ENCODE measurements at places on chromosomes 3 and 15.
A peak's percentile ranks its signal among the peaks of the same experiment; 100 is the strongest.

- no peak for DNase-seq
Observed at GRCh38 chr15:57237676-57238075, 138.6 kb upstream of the CGNL1 start.

- no peak for DNase-seq
Observed at GRCh38 chr3:170057550-170057949, 19.8 kb downstream of the GPR160 start.

DNA sequence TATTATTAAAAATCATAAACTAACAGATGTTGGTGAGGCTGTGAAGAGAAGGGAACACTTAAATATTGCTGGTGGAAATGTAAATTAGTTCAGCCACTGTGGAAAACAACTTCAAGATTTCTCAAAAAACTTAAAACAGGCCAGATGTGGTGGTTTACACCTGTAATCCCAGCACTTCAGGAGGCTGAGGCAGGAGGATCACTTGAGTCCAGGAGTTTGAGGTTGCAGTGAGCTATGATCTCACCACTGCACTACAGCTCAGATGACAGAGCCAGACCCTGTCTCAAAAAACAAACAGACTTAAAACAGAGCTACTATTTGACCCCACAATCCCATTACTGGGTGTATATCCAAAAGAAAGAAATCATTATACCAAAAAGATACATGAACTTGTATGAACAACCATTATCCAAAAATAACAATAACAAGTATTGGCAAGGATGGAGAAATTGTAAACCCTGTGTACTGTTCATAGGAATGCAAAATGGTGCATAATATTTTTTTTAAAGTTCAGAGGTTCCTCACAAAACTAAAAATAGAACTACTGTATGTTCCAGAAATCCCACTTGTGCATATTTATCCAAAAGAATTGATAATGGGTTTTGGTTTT lies 25.5 kb downstream of the ZNF148 start:
- DNase-seq = no peak

DNA sequence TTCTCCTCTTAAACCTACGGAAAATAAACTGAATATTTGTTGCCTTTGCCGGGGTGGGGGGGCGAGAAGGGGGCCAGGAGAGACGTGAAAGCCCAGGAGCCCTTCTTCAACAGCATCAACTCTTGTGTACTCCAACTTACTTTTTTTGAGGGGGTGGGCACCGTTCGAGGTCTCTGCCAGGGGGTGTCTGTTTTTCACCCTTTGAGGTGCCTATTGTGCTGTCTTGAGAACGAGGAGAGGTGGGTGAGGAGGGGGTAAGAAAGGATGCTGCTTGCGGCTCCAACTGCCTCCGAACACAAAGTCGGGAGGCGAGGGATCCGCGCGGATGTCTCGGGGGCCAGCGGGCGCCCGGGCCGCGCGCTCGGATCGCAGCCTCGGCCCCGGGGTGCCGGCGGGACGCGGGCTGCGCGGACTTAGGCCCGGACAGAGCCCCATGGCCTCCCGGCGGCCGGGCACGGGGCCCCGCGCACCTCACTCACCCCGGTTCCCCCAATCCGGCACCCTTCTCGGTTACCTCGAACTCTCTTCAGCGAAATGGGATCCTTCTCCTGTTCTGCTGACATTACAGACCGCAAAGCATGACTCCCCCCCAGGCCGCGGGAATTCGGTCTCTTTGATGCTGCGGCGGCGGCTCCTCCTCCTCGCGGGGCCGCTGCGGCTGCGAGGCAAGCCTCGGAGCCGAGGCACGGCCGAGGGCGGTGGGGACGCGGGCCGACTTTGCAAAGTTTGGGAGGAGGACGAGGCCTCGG lies 650 bp downstream of the PYGO1 start:
- peak; percentile 33 for DNase-seq

DNA sequence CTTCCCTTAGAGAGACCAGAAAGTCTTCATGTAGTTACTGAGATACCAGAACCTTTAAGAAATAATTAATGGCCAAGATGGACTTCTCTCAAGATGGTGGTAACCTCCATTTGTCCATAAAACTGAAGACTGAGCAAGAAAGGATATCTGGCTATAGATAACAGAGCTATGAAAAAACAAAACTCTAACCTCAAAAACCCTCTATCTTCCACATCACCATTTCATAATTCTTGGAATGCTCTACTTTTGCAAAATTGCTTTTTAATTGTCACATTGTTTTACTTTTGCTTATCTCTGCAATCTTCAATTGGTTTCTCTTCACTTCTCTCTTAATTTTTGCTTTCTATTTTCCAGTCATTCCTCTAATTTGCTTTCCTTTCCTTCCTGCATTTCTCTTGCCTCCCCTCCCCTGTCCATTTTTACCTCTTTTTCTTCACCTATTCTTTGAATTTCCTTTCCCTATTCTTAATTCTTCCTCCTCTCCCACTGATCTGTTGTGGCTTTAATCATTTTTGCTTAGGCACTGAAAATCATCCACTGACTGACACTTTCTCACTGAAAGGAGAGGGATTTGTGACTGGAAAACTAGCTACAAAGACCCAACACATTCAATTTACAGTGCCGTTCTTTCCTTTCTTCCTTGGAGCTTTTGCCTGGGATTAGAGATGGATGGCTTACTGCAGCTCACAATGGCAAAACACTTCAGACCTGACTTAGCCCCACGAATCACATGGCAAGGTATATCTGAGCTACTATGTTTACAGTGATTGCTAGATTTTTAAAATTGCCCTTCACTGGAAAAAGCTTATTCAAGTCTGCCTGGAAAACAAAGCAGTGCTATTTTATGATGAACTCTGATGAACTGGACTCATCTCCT lies 242.8 kb downstream of the CHST2 start:
- DNase-seq = no peak

GRCh38 chr3:119349354-119350041 lies 55.3 kb downstream of the ARHGAP31 start:
- DNase-seq = no peak

- no peak for DNase-seq
Observed at GRCh38 chr3:97823046-97824004, 1.5 kb downstream of the CRYBG3 start.

DNA sequence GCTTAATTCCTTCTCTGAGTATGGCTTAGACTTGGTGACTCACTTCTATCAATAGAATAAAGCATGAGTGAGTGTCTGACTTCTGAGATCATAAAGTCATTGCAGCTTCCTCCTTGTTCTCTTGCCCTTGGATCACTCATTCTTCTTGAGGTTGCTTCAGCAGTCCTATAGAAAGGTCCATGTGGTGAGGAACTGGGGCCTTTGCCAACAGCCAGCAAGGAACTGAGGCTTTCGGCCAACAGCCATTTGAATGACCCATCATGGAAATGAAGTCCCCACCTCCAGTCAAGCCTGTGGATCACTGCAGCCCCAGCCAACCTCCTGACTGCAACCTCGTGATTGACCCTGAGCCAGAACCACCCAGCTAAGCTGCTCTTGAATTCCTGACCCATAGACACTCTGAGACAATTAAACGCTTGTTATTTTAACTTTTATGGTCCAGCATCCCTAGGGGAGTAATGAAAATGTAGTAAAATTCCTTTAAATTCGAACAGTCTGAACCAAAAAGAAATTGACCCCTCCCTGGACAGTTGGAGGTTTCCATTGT lies 84.5 kb downstream of the WDR76 start:
- no peak for DNase-seq

DNA sequence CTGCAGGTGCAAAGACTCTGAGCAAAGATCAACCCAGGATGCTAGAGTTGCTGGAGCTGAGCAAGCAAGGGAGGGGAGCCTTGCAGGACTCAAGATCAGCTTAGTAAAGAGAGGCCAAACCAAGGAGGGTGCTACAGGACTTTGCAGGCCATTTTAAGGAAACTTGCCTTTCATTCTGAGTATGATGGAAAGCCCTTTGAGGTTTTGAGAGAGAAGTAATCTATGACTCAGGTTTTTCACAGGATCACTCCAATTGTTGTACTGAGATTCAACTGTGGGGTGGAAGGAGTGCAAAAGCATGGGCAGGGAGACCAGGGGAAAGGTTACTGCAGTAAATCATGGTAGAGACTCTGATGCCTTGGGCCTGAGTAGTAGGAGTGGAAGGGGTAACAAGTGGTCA lies 260.4 kb upstream of the GPR149 start:
- no peak for DNase-seq

- DNase-seq = no peak
Observed at GRCh38 chr3:174767406-174767805, 91.7 kb upstream of the NAALADL2 start.

- no peak for DNase-seq
Observed at GRCh38 chr3:188686324-188686723, 485.4 kb upstream of the TPRG1 start.

GRCh38 chr3:175301741-175302140 lies 442.6 kb downstream of the NAALADL2 start:
- DNase-seq = no peak

Measured in D721Med (cell line).